NCI-H2081 (cell line): ENCODE measurements at places on chromosomes 2 and 18.

GRCh38 chr2:64944484-64944883 lies 44.7 kb upstream of the SLC1A4 start:
- DNase-seq = no peak

DNA sequence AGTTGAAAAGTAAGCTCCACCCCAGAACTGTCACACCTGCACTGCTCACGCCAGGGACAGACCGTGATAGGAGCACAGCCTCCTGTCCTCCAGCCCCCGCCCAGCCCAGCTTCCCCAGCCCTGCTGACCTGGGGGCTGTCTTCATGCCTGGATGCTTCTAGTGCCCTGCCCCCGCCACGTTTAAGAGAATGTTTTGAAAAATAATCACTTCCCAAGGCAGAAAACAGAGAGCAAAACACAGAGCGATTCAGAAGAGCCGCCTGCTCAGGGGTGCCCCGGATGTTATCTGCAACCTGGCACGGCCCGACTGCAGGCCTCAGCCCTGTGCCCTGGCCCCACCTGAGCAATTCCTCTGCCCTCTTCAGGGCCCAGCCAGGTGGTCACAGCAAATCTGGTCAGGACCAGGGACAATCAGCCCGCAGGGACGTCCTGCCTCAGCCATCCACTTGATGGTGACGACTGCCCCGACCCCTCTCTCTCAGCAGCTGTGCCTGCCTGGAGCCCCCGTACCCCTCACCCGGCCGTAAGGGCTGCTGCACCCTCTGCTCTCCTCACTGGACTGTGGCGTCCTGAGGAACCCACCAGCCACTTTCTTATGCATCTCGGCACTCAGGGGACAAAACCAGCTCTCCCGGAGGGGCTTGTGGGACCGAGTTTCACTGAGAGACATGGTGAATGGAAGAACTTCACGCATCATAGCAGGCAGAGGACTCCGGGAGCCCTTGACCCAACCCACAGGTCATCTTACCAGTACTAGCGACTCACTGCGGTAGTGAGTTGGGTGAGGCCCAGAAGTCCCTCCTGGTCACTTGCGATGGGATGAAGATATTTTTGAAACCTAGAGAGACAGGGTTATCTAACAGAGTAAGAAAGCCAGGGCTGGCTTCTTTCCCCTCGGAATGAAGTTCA lies 30.2 kb downstream of the ADI1 start:
- DNase-seq = no peak

DNA sequence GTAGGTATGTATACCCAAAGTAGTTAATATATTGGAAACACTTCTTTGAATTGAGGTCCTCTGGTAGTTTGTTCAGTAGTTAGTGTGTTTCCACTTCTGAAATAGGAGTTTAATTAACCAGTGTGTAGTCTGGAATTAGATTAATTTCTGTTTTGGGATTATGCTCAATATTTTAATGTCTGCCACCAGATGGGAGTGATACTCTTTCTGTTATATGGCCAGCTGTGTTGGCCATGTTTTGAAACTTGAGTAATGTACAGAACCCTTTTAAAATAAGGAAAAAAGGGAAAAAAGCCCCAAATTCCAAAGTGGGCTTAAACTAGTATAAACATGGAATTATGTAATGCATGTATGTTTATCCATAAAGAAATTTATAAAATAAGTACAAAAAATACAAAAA lies 147.7 kb downstream of the CTNNA2 start:
- DNase-seq = no peak

DNA sequence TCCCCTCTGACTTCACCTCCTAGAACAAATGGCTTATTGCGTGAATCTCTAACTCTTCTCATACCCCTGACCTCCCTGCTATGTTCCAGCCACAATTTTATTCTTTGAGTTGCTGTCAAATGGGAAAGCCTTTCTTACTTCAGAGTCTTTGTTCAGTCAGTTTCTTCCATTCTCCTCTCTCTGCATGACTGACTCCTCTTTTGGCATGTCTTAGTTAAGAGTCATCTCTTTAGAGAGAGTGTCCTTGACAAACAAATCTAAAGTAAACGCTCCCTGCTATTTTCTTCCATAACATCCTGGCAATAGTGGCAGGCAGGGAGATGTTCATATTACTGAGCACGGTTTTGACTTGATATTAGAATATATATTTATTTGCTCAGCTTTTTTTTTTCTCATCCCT lies 170.7 kb upstream of the ERBB4 start:
- DNase-seq = no peak

DNA sequence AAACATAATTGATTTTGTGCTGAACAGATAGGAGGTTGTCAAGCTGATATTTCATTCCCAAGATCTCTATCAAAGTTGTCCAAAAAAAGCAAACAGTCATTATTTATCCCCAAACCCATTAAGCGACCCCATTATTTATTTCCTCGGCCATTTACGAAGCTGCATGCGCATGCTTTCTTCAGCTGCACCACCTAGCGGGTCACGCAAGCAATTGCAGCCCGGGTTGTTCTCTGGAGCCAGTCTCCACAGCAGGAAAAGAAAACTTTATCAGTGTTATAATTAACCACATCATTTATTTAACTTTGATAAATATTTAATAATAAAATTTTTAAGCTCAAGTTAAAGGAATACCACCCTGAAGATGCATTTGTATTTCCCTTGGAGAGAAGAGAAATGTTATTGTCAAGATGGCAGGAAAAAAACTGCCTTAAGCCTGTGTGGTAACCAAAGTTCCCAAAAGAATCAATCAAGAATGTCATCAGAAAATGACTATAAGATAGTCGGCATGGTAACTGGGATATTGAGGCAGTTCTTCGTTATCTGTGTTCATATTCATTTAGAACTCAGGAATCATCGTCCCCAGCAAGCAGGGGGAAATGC lies 304.7 kb downstream of the FBXO15 start:
- peak; percentile 52 for DNase-seq

DNA sequence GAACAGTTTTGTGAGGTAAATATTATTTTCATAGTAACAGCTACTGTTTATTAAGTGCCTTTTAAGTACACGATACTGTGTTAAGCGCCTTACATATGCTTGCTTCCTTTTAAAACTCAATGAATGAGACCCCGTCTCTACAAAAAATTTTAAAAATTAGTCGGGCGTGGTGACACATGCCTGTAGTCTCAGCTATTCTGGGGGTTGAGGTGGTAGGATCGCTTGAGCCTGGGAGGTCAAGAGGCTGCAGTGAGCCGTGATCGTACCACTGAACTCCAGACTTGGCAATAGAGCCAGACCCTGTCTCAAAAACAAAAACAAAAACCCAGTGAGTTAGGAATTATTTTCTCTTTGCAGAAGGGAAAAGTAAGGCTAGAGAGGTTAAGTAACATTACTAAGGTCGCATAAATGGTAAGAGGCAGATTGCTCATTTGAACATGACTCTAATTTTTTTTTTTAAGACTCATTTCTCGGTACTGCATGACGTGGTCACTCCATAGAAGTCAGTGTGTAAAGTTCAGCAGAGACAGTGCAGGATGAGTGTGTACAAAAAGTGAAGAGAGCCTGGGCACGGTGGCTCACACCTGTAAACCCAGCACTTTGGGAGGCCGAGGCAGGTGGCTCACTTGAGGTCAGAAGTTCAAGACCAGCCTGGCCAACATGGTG lies 1.1 kb downstream of the METAP1D start:
- no peak for DNase-seq

DNA sequence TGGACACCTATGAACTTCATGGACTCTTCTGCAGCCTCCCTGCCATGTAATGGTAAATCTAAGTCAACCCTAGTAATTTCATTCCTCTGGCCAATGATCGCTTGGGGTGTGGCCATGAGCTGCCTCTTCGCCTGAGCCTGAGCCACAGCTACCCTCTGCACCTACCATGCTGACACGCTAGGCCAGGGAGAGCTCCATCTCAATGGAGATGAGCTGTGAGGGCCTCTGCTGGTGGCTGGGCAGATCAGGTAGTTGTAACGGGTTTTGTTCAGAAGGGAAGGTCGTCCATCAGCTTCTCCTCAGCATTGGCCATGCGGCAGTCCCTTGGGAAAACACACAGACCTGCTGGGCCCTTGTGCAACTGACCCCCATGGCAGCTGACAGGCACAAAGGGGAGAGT lies 24.4 kb downstream of the MPHOSPH10 start:
- DNase-seq = no peak

GRCh38 chr2:25201794-25202193 lies 33.4 kb upstream of the POMC start:
- DNase-seq = no peak
